Stimulated activated CD8-positive, alpha-beta memory T cell treated with anti-CD3 and anti-CD28 coated beads, Interleukin-15, amount 100 ng/mL, for 1 hour (primary cell): ENCODE measurements at places on chromosomes 1 and 21.

- no peak for DNase-seq
Observed at GRCh38 chr1:6476483-6476882, 10.5 kb upstream of the TNFRSF25 start.

- no peak for DNase-seq
Observed at GRCh38 chr1:205199931-205200299, 11.6 kb downstream of the DSTYK start.

- DNase-seq: no peak
Observed at GRCh38 chr1:14516974-14517840, 81.3 kb upstream of the KAZN start.

DNA sequence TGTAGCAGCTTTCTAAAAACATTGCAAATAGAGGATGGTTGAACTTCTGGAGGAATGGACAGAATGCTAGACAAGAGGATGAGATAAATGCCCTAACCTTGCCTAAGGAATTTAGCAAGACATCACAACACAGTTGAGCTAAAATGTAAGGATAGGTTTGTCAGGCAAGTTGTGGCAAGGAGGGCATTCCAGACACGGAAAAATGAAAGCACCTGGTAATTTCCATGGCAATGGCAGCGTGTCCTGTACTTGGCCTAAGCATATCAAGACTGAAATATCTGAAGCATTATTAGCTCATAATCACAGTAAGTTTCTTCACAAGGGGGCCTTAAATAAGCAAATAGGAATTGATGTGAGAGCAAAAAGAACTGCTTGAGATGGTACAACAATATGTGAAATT lies 105.1 kb upstream of the USP25 start:
- DNase-seq: no peak

- no peak for DNase-seq
Observed at GRCh38 chr1:210477328-210477924, 148.7 kb downstream of the HHAT start.

- no peak for DNase-seq
Observed at GRCh38 chr1:154863315-154864174, 6.5 kb downstream of the KCNN3 start.

DNA sequence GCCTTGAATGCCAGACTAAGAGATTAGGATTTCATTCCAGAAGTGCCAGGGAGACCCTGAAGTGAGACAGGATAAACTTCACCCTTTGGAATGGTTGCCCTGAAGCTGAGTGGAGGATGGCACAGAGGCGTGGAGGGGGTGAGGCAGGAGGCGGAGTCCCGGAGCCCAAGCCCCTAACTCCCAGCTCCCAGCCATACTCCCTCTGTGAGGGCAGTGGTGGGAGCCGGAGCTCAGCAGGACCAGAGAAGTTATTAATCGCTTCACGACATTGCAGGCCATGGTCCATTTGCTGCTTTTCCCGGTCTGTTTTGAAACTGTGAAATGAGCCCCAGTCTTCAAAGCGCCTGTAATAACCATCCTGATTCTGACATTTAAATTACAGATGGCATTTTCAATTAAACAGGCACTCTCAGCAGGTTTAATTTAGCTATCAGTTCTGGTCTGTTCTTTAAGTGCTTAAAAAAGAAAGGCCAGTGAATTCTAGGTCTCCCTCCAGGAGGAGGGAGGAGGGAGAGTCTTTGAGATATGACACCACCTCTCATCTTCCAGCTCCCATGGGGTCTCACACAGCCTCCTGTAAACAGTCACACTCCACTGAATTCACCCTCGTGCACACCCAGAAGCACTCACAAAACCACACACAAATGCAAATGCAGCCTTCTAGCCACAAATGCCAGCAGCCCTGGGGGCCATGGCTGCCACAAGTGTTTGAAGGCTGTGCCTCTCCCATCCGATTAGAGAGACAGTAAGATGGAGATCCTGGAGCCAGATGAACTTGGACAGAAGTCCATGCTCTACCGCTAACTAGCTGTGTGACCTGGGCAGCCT lies 19.6 kb downstream of the FBXO2 start:
- no peak for DNase-seq

GRCh38 chr1:183512450-183512849 lies 40.2 kb downstream of the SMG7 start:
- DNase-seq: no peak

DNA sequence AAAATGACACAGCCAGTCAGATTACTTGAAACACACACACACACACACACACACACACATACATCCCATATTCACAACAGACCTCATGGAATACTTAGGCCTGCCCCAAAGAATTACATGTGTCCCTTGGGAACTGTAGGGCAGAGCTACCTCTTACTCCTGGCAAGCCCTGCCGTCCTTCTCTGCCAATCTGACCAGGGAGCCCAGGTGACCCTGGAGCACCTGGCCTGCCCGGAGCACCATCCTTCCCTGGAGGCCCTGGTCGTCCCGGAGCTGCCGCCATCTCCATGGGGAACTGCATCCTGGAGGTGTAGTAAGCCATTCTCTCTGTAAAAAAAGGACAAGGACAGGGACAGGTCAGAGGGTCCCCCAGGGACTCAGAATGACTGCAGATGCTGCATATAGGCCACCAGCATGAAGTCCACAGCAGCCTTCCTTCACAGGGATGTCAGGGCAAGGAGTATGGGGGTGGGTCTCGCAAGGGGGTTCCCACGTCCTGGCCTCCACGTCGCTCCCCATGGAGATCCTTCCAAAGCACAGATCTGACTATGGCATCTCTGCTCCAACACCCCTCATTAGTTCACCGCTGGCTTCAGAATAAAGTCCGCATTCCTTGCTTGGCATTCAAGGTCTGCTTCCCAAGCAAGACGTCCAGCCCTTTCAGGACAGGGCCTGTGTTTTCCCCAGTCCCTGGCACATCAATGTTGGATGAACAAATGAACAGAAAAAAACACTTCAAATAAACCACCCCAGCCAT lies 9.2 kb upstream of the PEF1 start:
- DNase-seq: no peak

DNA sequence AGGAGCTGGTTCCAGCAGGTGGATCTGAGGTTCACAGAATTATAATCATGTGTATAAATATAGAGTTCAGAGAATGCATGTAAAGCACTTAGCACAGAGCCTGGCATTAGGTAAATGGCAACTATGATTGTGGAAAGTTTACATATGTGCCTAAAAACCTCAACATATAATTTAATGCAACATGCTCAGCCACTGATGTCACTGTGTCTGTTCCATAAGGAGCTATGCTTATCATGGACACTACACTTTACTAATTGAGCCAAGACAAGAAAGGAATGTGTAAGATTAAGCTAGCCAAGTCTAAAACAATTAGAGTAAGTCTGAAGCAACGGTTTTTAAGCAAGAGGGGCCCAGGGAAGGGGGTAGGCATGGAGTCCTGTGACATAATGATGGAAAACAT lies 61.5 kb downstream of the GNG12 start:
- DNase-seq: no peak

- no peak for DNase-seq
Observed at GRCh38 chr1:73947009-73947408, 251.0 kb downstream of the LRRIQ3 start.

DNA sequence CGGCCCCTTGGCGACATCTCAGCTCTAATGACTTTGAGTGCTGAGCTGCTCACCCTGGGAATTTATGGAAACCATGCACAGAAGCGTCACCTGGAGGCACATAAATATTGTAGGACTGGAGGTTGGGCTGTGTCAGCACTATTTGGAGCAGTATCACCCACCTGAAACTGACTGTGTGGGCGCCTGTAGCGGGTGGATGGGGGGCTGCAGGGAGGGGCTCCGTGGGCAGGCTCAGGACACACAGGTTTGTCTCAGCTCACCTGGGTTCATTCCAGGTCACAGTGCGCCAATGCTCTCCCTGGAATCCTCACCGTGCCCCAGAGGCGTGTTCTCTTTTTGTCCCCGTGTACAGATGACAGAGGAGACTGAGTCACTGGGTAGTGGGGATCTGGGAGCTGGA lies 74.8 kb upstream of the ACTL8 start:
- no peak for DNase-seq

DNA sequence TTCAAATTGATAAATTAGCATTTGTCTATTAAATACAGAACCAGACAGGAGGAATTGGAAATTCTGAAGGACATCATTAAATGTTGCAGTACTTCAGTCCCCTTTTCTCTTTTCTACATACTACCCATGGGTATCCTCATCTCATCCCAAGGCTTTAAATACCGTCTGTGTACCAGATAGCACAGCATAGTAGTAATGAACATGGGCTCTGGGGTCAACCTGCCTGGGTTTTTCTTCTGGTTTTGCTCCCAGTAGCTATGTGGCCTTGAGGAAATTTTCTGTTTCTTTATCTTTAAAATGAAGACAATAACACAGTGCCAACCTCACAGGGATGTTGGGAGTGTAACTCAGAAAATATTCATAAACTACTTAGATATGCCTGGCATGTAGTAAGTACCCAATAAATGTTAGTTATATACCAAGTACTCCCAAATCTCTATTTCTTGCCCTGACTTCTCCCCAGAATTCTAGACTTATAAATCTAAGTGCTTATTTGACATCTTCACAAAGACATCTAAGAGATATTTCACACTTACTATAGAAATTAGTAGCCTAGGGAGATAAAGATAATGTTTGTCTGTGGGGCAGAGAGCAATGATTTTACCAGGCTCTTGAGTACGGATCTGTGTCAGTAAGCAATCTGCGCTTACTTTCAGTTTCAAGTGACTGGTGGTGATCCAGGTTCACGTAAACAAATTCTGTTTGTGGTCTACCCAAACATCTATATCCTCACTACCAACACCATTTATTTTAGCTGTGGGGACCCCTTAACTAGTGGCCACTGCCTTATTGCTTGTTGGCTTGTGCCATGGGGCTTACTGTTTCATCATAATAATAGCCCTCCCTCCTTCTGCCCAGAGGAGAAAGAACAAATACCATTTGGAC lies 37.3 kb downstream of the VANGL2 start:
- DNase-seq: no peak

DNA sequence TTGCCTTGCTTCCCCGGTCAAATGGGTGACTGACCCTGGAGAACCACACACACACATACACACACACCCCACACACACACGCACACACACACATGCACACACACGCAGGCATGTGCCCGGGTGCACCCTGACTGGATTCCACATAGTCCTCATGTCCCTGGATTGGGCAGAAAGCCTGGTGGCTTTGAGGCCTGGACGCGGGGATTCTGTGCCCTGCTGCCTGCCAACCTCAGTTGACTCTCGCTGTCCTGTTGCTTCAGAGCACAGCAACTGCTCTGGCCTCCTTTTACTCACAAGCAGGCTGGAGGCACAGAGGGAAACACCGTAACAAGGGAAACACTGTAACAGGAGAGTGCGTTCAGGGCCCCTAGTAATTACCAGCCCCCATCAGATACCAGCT lies 6.4 kb downstream of the RORC start:
- no peak for DNase-seq

- no peak for DNase-seq
Observed at GRCh38 chr1:7406641-7407543, 364.2 kb upstream of the VAMP3 start.

DNA sequence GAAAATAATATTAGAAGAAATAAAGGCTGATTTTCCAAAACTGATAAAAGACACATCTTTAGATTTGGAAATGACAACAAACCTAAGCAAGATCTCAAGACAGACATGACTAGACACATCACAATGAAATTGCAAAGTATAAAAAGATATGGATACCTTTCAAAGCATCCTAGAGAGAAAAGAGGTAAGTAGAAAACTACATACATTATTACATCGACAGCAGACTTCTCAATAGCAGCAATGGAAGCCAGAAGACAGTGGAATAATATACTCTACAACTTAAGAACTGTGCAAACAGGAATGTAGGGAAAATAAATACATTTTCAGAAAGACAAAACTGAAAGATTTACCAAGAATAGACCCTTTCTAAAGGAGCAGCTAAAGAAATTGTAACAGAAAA lies 50.2 kb downstream of the DENND1B start:
- DNase-seq: no peak

- no peak for DNase-seq
Observed at GRCh38 chr1:229778794-229779193, 152.7 kb downstream of the URB2 start.

DNA sequence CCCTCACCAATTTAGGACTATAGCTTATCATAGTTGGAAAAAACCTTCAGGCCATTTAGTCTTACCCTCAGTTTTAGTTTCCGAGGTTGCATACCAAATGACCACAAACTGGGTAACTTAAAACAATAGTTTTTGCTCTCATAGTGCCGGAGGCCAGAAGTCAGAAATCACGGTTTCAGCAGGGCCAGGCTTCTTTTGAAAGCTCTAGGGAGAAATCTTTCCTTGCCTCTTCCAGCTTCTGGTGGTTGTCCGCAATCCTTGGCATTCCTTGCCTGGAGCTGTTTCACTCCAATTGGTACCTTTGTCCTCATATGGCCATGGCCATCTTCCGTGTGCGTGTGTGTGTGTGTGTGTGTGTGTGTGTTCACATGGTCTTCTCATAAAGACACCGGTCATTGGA lies 12.4 kb upstream of the PLXNA2 start:
- DNase-seq: no peak

- no peak for DNase-seq
Observed at GRCh38 chr1:74693473-74693872, 19.9 kb upstream of the ERICH3 start.

DNA sequence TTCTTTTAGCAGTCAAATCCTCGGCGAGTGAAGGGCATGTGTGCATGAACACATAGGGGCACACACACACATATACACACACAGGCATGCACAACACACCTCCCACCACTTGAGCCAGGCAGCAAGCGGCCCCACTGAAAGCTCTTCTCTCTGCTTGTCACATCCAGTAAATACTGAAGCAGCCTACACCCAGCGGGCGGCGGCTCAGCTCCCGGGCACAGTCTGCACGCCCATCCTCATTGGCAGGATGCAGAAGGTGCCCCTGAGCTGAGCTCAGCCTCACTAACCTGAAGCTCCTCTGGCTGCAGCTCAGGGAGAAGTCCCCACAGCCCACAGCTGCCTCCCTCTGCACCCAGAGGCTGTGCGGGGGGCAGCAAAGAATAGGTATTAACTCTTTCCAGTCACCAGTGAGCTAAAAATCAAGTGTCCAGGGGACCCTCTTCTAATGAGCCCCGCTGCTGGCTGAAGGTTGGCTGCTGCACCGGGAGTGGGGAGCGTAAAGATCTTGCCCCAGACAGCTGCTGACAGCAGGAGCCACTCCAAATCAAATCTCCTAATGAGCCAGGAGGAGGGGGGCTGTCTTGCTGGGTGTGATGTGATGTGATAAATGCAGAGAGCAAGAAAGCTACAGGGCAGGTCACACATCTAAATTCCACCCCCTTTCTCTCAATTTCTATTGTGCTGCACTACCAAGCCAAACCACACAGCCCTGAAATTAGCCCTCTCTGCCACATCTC lies 12.5 kb downstream of the RGS8 start:
- no peak for DNase-seq

- no peak for DNase-seq
Observed at GRCh38 chr1:106480629-106481028, 575.8 kb upstream of the PRMT6 start.

DNA sequence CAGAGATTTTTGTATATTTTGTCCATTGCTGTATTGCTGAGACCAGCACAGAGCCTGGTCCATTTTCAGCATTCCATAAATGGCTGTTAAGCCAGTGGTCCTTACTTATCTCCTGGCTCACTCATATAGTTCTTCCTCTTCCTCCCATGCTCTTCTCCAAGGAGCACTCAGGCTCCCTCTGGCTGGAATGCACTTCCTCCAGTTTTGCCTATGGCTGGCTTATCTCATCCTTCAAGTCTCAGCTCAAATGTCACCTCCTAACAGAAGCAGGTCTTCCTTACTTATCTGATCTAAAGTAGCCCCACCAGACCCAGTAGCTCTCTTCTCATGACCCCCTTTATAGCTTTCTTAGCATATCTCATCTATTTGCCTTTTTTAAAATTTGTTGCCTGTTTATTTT lies 146.9 kb downstream of the SLC30A10 start:
- no peak for DNase-seq

GRCh38 chr1:37483785-37484184 lies 9.4 kb downstream of the ZC3H12A start:
- no peak for DNase-seq

- no peak for DNase-seq
Observed at GRCh38 chr1:203536575-203536974, 42.6 kb downstream of the OPTC start.
